HEK293T (cell line): ENCODE measurements at places on chromosomes 4 and X.

- DNase-seq, result no peak
These were observed 1777.9 kb downstream of the ARAP2 start for GRCh38 chr4:34466411-34466810.

- no peak for DNase-seq
These were observed 15.7 kb upstream of the H2AZ1 start for GRCh38 chr4:99965674-99966350.

DNA sequence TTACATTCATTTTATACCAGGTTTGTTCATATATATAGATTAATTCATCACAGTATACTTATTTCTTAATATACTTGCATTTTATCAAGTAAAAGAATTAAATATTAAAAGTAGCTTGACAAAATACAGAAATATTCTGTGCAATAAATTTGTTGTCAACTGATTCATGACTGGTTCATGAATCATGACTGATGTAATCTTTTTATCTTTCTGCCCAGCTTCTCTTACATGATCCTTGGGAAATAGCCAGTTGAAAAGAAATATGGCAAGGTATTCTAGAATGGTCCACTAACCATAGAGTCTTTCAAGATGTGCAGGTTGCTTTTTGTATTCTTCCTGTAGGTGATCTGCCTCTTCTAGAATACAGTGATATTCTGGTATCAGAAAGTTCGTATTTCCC, 4.2 kb upstream of the CCNA2 start:
- no peak for DNase-seq

DNA sequence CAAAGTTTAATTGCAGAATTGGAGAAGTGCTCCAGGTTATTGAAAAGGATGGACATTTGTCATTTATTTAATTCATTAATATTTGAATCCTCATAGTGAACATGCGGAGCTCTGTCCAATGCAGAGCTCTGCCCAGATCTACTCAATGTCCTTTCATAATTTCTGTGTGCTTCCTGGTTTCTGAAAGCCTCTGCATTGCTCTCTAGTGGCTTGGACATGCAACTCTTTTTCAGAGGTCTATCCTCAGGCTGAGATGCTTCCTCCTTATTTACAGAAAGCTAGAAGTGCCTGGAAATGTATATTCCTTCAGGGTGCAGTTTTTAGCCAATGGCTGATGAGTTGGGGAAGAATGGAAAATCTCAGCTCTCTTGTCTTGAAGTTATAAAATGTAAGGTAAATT, 786.1 kb upstream of the AADAT start:
- DNase-seq, result peak; percentile 23

DNA sequence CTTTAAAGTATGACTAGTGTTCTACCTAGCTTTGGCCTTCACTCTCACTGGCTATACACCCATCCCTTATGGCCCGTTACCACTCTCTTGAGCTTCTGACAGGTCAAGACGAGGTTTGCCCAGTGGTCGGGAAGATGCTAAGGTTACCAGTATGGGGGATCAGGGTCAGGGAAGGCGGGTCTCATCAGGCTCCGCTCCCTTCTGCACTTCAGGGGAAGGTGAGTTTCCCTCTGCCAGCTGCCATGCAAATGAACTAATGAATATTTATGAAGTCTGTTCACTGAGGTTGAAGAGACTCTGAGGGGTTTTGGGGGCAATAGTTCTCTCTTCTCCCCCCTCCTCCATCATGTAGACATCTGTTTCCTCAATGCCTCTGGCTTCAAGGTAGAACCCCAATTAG, 6.6 kb downstream of the EFNB1 start:
- DNase-seq, result no peak

GRCh38 chr4:129514852-129515251, 418.9 kb downstream of the C4orf33 start:
- DNase-seq, result no peak

GRCh38 chr4:183532821-183533220, 28.0 kb downstream of the ING2 start:
- no peak for DNase-seq

GRCh38 chrX:136665258-136665900, 17.4 kb downstream of the CD40LG start:
- DNase-seq, result no peak

DNA sequence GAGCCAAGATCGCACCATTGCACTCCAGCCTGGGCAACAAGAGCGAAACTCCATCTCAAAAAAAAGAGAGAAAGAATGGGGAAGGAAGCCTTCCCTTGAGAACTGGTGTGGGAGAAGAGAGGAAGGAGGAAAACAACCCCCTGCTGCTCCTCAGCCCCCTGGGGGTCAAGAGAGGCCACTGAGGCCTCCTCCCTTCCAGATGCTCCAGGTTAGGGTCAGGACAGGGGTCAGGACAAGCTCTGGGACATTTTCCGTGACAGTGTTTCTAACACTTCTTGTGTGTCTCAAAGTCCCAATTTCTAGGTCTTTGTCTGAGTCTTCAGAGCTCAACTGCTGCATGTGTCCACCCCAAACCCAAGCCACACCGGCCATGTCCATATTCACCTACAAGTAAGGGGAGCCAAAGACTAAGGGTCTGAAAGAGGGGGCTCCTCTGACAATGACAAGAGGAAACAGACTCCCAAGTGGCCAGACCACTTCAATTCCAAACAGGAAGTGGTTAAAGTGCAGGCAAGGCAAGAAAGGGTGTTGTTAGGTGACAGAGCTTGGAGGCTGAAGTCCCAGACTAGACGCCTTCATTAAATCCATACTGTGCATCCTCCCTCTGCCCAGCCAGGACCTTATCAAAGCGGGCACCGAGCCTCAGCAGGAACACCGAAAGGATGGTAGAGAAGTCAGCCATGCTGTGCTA, 8.3 kb downstream of the L1CAM start:
- DNase-seq, result no peak
